ENCODE measurements at places on chromosomes 6 and 20.
A peak's percentile ranks its signal among the peaks of the same experiment; 100 is the strongest.

DNA sequence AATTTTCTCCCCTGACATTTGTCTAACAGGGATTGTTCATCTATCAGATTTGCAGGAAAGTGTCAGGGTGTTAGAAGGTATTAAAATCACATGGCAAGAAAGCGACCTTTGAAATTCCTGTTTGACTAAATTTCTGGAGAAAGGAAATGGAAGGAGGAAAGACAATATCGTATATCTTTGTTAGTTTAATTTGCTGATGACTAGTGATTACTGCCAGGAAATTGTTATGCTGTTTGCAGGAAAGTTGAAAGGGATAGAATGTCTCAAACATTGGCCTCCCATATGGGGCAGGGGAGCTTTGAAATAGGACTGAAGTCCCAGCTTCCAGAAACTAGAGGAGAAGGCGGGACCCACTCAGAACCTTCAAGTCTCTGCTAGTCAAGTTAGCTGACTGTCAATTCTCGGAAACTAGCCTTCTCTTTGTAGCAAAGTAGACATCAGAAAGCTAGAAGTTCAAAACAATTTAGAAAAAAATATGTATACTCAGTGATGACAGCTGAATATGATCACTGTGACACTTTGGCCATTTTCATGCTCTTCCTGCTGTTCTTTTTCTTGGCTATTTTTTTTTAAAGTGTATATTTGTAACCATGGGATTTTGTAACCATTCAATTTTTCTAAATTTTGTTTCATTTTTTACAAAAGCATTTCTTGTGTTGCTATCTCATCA is 53.4 kb upstream of the RALGAPA2 start:
- DNase-seq = no peak

DNA sequence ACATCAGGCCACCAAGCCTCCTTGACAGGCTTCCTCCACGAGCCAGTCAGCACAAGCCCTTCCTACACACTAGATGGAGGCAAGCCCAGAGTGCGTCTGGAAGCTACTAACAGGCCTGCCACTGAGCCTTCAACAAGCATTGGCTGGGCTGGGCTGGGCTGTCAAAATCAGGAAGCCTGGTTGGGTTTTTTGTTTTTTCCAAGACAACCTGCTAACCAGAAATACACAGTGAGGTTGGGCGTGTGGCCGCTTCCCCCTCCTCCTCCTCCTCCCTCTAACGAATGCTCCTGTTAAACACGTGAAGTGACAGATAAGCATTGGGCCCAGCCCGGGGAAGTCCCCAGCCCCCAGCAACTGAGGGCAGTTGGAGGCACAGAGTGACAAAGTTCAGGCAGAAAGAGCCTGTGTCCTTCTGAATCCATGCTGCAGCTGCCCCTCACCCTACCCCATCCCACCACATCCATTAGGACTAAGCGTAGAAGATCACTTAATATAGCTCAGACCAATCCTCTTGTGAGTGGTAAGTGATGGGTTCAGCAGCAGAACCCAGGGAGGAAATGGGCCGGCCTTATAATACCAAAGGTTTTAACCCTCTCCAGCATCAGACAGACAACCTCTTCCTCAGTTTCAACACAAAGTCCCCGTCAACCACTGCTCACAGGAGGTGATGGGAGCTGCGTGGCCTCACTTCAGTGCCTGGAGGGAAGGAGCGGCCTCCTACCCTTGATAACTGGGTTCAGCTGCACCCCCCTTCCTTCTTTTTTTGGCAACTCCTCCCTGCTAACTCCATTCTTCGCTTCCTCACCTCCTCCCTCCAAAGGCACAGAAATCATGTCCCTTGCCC is 1.1 kb downstream of the NFATC2 start:
- DNase-seq = peak; percentile 80

DNA sequence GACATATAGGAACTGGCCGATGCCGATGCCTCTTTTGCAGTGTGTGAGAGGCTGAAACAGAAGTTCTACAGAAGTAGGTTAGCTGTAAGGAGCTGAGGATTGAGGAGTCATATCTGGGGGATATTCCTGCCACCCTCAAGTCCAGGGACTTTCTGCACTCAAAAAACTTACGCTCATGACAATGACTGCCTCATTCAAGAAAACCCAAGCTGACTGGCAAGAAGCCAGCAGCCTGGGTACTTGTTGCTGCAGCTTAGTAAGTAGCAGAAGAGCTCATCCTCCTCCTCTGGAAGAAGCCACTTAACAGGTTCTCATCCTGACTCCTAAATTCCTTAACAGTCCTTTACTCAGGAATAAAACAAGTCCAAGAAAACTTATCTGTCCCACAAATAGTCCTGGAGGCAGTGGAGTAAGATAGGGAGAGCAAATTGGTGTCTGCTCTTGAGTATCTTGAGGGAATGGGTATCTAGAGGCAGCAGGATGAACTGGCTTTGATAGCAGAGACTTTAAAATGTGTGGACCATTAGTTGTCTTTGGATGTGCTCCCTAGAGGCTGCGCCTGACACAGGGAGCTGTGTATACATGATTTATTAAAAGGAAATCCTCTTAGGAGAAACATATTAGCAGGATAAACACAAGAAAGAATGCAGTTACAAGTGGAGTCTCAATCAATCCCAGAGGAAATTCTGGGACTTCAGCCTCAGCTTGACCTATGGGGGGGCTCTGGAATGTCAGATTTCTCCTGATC is 7.4 kb downstream of the CALHM5 start:
- no peak for DNase-seq

DNA sequence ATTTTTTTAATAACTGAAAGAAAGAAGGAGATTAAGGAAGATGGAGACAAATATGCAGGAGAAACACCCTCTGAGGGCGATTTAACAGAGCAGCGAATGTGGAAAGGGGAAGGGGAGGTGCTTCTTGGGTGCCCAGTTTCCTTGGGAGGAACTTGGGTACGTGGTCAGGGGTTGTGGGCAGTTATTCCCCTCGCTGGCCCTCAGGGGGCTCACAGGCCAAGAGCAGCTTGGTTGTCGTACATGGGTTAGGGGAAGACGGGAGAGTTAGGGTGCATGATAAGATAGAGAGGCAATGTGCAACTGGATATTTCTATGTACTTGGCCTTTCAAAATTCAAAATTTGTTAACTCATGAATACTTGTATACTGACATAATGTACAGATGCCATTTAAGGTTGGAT is 7.0 kb upstream of the TUBB2A start:
- DNase-seq = no peak

GRCh38 chr20:62837790-62838127 is 20.9 kb downstream of the COL9A3 start:
- no peak for DNase-seq

GRCh38 chr6:69732640-69733039 is 64.2 kb downstream of the LMBRD1 start:
- DNase-seq = no peak

DNA sequence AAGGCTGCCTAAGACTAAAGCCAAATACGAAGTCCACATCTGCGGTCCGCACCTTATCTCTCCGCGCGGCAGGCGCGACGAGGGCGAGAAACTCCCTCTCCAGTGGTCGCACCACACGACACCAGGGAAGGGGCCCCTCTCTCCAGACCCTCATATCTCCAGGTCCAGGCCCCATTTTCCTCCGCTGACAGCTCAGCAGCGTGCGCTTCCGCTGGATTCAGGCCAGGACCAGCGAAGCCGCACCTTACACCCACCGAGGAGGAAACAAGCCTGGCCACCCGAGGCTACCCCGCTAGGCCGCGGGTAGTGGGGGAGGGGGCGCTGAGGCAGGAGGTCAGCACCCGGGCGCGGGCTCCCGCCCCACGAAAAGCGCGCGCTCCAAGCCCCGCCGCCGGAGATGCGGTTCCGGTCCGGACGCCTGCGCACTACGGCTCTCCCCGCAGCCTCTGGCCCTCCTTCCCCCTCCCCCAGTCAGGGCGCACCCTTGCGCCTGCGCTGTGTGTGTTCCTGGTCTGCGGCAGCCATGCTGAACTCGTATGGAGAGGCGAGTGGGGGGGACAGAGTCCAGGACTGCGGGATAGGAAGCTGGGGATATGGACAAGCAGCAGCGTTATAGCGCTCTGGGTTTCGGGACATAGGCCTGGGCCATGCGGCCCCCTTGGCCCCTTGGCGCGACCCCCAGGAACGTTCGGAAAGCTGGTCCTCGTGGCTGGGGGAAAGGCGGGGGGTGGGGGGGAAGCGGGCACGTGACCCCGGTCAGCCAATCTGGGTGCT is at the start of gene BRD2:
Gene BRD2, plus strand, starts transcription at position 502 of the 774 bp plus-strand sequence. CDS start 4,305 bp downstream, outside the sequence.
- DNase-seq = peak; percentile 93

DNA sequence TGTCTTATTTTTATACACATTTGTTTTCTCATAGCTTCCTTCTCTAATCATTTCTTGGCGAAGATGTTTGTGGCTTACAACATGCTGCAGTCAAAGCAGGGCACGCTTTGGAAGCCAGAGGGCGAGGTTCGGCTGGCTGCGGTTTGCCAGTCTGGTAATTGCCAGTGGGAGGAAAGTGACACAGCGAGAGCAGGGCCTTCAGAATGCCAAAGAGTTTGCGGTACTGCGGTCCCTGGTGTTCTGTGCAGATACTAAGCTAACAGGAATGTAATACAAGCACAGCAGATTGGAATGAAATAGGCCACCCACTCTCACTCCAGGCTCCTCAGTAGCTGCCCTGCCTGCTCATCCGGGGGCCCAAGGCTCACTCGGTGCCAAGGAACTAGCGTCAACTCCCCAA is 58.7 kb upstream of the TGM3 start:
- DNase-seq = no peak

DNA sequence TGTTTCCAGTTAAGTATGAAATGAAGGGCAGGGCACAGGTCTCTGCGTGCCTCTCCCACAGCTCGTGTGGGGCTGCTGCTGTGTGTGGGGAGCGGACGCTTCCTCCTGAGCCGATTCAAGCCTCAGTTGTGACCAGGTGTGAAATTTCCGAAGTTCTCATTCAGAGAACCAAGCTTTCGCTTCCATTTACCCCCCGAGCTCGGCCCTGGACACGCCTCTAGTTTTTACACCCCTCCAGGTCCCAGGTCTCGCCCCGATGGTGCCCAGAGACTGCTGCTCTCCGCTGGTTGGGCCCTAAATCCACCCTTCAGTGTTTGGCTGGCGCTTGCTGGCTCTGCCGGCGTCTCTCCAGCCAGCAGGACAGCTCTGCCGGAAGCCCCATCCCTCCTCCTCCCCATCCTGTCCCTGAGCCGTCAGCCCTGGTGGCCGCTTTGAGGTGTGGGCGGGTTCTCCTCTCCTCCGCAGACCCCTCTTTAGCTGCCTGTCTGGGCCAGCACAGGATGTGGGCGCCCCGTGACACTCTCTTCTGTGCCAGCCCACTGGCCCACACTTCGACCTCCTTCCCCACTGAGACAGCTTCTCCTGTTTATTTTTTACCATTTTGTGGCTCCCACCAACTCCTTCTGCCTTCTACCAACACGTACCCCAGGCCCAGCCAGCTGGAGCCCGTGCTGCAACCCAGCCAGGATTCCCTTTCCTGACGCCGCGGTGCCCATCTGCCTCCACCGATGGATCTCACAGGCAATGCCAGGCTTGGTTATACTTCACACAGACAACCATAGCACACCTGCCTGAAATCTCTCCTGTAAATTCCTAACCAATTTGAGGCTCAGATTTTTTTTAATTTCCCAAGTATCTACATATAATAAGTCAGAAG is 142.8 kb downstream of the DLL1 start:
- DNase-seq = peak; percentile 36

GRCh38 chr20:32894026-32894483 is 35.3 kb downstream of the EFCAB8 start:
- no peak for DNase-seq

DNA sequence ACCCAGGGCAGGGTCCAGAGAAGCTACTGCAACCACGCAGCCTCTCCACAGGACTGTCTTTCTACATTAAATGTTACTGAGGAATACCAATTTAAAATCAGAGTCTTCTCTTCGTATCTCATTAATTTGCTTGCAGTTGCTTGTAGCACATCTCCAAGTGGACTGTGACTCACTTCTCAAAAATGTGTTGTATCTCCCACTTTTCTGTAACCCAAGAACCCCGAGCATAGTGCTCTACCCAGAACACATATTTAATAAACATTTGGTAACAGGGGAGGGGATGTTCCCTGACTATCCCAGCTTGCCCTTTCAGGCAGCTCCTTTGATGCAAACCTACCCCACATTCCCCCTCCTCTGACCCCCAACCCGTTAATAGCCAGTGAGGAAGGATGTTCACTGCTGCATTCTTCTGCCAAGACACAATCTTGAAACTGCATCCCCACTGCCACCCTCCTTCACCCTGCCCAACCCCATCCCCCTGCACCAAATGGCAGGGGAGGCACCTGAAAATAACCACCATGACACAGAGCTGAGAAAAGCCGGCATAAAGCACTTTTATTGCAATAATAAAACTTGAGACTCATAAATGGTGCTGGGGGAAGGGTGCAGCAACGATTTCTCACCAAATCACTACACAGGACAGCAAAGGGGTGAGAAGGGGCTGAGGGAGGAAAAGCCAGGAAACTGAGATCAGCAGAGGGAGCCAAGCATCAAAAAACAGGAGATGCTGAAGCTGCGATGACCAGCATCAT is 24.2 kb downstream of the FKBP1A start:
- DNase-seq = no peak

DNA sequence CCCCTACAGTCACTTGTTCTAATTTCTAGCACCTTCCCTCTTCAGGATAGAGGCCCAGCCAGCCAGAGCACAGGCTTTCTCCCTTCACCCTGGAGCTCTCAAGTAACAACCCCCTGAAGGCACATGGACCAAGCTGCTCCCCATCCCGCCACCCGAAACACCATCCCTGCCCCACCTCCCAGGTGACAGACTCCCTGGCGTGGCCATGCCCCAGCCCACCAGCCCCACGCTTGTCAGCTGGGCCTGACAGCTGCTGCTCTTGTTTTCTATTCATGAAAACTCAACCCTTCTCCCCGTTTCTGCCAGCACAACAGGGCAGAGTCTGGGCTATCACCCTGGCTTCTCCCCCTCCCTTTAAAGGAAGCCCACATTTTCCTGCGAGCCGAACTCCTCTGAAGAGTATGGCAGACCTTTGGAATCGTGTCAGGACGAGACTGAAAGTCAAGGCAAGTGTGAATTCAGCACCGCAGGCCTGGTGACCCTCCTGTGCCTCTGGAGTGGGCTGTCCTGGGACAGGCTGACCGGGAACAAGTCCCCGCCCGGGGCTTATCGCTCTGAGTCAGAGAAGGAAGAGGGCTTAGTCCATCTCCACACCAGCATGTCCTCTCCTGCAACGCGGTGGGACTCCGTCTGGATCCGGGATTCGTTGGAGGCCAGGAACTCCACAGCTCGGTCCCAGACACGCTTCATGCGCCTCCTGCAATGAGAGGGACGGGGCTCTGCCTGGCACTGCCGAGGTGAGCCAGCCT is 16.7 kb downstream of the LEMD2 start:
- no peak for DNase-seq

GRCh38 chr6:132789396-132789776 is 9.1 kb downstream of the SLC18B1 start:
- no peak for DNase-seq

DNA sequence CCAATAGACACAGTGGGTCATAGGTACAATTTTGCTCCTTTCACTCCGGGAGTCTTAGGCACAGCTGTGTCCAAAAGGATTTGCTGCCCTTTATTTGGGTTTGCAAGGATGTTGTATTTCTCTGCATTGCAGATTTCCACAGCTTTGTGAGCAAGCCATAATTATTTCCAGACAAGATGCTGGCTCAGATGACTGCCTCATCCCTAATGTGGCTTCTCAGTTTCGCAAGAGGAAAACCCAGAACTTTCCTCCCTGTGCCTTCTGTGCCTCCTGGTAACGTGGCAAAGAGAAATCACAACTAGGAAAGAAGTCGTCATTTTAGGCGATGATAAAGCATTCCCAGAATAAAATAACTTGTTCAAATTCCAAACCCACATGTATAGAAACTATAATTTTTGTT is 33.7 kb downstream of the FAM50B start:
- DNase-seq = no peak

All from stimulated activated CD4-positive, alpha-beta T cell treated with anti-CD3 and anti-CD28 coated beads, TNF-alpha, amount 100 ng/mL, for 48 hours (primary cell).